ENCODE measurements at places on chromosomes 1 and 21. TPM values are rescaled to one million over a fixed set of nuclear protein-coding genes. Genes with fewer than 3 reads are reported as not detected.

DNA sequence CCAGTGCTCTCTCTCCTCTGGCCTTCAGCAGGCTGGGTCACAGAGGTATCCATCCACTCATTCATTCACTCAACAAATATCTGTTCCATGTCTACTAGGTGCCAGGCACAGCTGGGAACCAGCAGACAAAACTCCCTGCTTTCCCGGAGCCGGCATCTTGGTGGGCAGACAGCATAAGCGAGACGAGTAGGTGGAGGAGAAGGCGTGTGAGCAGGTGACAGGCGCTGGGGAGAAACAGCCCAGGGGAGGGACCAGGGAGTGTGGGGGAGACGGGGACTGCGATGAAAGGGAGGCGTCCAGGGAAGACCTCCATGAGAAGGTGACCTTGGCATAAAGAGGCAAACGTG lies 11.0 kb upstream of the KCNAB2 start:
- DNase-seq: no peak

DNA sequence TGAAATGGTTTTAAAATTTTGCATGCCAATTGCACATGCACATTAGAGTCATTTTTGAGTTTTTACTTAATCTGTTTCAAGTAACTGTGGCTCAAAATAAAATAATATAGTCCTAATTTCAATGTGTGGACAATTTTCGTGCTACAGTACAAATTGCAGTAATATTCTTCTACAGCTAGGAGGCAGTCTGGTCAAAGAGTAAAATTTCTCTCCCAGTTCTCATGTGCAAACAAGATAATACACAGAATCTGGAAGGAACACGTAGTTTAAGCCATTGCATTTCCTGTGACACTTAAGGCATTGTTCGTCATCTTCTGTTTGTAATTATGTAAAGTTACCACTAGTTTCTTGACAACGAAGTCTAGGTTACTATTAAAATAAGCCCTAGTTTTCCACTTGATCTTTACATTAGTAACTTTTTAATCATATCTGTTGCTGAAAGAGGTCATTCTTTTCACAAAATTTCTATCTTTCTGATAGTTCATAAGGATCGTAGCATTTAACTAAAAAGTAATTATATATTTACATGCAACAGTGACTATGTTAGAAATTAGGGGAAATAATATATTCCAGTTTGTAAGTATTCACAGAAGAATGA lies 28.9 kb downstream of the ODR4 start:
- no peak for DNase-seq

CYP4X1 gene
- under 0.01 TPM for total RNA-seq

GRCh38 chr1:7149080-7149838 lies 364.0 kb downstream of the CAMTA1 start:
- no peak for DNase-seq

ZYG11A gene
- not detected for total RNA-seq

AMIGO1 gene
- 1.0 TPM for total RNA-seq

- no peak for DNase-seq
Observed at GRCh38 chr1:217333939-217334338, 297.0 kb downstream of the GPATCH2 start.

DIO1 gene
- 2.1 TPM for total RNA-seq

GRCh38 chr1:27322569-27323240 lies 742 bp downstream of the TMEM222 start:
- no peak for DNase-seq

TMEM50A gene
- total RNA-seq: 15.6 TPM

- DNase-seq: no peak
Observed at GRCh38 chr1:224106568-224107281, 7.2 kb upstream of the FBXO28 start.

- no peak for DNase-seq
Observed at GRCh38 chr1:202376247-202376646, 27.7 kb downstream of the PPP1R12B start.

GRCh38 chr1:13753636-13754402 lies 53.8 kb downstream of the PRDM2 start:
- no peak for DNase-seq

DNA sequence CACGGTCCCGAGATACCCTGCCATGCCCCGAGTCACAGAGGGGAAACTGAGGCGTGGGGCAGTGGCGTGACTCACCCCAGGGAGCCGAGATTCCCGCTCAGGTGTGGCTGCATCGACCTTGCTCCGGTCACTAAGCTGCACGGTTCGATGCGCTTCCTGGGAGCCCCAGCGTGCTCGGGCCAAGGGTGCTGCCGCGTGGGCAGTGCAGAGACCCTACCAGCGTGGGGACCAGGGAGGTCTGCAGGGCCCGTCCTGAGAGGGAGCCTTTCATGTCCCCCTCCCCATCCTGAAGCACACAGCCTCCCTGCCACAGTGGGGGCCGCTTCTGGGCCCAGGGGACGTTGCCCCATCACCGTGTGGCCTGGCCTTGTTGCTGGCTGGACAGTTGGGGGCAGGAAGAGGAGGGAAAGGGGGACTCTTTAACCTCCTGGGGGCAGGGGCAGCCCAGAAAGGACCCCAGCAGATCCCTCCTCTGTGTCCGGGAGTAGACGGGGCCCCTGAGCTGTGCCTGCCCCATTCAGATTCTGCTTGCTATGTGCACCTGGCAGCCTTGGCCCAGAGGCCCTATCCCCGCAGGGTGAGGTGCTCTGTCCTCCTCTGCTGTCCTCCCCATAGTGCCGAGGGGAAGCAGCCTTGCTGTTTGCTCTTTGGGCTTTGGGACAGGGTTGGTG lies 52.3 kb downstream of the COL18A1 start:
- no peak for DNase-seq

- no peak for DNase-seq
Observed at GRCh38 chr1:172469717-172470116, 25.8 kb upstream of the PIGC start.

GRCh38 chr1:116390195-116390594 lies 17.2 kb downstream of the ATP1A1 start:
- DNase-seq: no peak

DNA sequence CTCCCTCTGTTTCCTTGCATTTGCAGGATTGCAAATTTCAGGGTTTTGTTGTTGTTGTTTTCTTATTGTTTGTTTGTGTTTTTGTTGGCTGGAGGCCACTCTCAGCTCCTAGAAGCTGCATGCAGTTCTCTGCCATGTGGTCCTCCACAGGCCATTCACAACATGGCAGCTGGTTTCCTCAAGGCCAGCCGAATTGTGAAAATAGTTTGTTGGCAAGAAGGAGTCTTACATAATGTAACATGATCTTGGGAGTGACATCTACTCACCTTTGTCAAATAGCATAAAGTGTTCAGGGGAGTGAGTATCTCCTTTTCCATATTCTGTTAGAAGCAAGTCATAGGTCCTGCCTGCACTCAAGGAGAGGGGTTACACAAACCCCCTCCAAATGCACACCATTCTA lies 10.6 kb upstream of the UAP1 start:
- DNase-seq: no peak

MTARC2 gene
- 24.6 TPM for total RNA-seq

MRPL55 gene
- 43.4 TPM for total RNA-seq

SPATA6 gene
- 64.1 TPM for total RNA-seq

- DNase-seq: no peak
Observed at GRCh38 chr1:201646411-201647022, 107.6 kb downstream of the NAV1 start.

- no peak for DNase-seq
Observed at GRCh38 chr1:44412601-44413000, 7.5 kb downstream of the RNF220 start.

DNA sequence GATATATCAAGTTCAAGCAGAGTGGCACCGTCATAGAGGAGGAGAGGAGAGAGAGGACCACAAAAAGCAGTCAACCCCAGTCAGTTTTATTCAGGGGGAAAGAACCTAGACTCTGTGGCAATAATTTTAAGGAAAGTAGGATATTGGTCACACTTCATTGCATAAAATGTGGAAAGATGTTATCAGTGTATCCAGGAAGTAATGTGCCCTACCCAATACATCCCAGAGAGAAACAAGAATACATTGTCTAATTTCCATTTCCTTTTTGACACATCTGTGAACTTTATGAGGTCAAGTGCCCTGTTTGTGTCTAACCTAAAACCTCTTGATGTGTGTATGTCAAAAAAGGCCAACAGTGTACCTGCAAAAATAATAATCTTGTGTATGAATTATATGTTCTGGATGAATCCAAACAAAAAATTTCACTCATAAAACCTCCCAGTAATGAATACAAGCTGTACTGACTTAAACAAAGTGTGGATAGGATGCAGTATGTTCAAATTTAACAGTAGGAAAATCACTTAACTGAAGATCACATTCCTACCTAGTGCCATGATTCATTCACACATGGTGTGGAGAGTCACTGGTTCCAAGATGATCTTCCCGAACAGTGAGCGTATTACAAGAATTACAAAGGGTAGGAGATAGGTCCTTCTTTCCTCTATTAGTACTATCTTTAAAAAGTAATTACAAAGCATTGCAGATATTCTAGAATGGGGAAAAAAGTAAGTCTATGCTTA lies 712.1 kb upstream of the CXADR start:
- DNase-seq: no peak

- no peak for DNase-seq
Observed at GRCh38 chr1:6447818-6448748, 17.9 kb downstream of the TNFRSF25 start.

- no peak for DNase-seq
Observed at GRCh38 chr1:101050869-101051268, 25.3 kb upstream of the DPH5 start.

DNA sequence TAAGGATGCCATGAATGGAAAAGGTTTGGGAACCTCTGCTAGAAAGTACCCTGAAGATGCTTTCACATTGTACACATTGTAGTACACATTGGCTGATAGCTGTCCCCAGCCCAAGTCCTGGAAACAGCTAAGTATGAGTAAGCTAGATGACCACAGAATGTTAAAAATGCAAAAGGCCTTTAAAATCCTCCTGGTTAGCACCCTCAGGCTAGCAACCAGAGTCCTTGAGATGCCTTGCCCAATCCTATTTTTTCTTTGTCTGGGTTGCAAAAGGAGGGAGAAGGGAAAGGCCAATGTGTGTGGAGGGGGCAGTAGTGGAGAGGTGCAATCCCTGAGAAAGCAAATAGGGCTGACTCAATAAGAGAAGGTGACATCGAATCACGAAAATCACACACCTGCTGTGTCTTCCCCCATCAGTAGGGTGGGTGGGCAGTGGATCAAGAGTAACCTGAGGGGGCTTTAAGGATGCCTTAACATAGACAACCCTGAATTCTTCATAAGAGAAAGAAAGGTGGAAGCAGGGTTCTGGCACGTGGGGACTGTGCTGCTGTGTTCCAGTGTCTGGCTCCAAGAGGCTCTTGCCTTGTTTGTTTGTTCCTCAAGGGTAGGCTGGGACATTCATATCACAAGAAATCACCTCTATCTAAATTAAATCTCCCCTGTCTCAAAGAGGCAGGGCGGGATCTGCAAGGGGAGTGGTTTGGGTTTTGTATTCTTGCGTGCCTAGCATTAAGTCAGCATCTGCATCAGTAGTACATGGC lies 266.2 kb upstream of the PLXNA2 start:
- DNase-seq: no peak

PLA2G2F gene
- total RNA-seq: not detected

ELAPOR1 gene
- total RNA-seq: 4.6 TPM

AGT gene
- 1.1 TPM for total RNA-seq

DNA sequence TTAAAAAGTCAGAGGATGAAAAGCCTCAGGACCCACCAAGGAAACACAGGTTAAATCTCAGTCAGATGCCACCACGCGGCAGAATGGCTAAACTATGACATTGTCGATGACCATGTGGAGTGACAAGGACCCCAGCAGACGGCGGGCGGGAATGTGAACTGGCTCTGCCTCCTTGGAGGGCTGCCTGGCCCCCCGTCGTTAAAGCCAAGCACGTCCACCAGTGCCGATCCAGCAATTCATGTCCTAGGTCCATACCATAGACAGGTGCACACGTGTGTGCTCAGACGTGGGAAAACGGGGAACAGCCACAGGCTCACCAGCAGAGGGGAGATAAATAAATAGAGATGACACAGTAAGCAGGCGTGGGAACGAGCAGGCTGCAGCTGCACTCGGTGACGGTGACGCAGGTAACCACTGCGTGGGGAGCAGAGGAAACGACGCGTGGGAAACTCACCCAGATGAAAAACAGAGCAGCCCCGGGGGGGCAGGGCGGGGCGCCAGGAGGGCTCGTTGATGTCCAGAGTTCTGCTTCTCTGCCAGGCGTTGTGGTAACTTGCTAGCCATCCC lies 28.3 kb upstream of the PCBP3 start:
- no peak for DNase-seq

- no peak for DNase-seq
Observed at GRCh38 chr1:76933847-76934815, 66.9 kb downstream of the ST6GALNAC5 start.

- no peak for DNase-seq
Observed at GRCh38 chr1:217681806-217682205, 50.7 kb downstream of the SPATA17 start.

GRCh38 chr1:52913014-52913413 lies 8.5 kb downstream of the ECHDC2 start:
- DNase-seq: no peak

TTC4 gene
- total RNA-seq: 5.9 TPM

GDAP2 gene
- total RNA-seq: 33.3 TPM

DNA sequence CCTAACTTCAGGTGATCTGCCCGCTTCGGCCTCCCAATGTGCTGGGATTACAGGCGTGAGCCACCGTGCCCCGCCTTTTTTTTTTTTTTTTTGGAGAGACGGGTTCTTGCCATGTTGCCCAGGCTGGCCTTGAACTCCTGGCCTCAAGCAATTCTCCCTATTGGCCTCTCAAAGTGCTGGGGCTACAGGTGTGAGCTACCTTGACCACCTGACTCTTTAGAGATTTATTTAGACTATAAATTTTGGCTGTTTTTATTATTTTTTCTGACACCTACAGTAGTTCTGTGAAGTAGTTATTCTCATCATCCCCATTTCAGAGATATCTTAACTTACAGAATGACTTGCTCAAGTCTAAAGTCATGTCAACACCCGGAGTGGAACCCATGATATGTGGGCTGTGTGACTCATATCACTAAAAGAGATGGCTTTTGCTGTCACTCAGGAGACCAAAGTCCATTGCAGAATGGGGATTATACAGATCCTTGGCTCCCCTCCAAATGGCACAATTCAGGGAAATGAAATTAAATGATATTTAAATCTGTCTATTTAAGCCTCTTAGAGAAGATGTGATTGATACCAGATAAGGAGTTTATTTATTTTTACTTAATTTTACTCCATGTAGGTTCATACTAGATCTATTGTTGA lies 93.2 kb downstream of the CTH start:
- DNase-seq: no peak

DNA sequence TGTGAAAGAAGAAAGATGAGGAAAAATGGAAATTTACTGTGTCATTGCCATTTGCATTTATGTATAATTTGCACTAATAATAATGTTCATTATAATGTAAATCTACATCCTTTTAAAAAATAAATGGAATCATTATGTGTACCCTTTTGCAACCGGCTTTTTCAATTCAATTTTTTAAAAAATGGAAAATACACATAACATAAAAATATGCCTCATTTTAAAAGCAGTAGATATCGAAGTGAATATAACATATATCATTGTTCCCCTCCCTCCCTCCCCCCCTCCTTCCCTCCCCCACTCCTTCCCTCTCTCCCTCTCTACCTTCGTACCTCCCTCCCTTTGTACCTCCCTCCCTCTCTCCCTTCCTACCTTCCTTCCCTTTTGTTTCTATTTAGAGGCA lies 33.0 kb downstream of the UBE4B start:
- no peak for DNase-seq

GRCh38 chr1:101065575-101065974 lies 40.0 kb upstream of the DPH5 start:
- no peak for DNase-seq

GRCh38 chr1:59393211-59394180 lies 96.6 kb downstream of the FGGY start:
- DNase-seq: peak; percentile 93

TRIM67 gene
- 1.1 TPM for total RNA-seq

- DNase-seq: no peak
Observed at GRCh38 chr1:118459871-118460270, 274.8 kb upstream of the SPAG17 start.

- DNase-seq: no peak
Observed at GRCh38 chr1:232635778-232636356, 5.9 kb upstream of the SIPA1L2 start.

Data from uterus (tissue), 4 donors.